CD4-positive, alpha-beta T cell treated with Interleukin-2 at 100 ng/mL for 4 hours (primary cell): ENCODE measurements at places on chromosomes 12 and 14.

GRCh38 chr14:95464514-95464913, 51.9 kb downstream of the SYNE3 start:
- DNase-seq = no peak

GRCh38 chr12:89084751-89085150, 267.6 kb downstream of the DUSP6 start:
- no peak for DNase-seq

DNA sequence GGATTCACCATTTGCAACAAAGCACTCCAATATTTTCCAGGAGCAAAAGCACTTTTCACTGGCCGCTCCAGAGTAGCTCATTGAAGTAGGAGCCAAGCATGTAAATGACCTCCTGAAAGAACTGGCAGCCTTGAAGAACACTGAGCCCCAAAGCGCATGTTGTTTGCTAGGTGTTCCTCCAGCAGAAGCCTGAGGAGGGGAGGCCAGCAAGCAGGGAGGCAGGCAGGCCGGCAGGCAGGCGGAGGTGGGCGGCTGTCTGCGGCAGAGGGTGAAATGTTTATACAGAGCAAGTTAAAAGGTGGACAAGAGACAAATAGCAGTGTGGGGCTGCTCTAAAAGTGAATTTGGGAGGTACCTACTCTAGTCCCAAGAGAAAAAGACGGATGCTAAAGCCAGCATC, 439.4 kb downstream of the CCDC91 start:
- DNase-seq = no peak

- DNase-seq = no peak
Measured at GRCh38 chr12:109047081-109047805, 5.1 kb upstream of the USP30 start.

GRCh38 chr14:73818821-73819220, 32.8 kb upstream of the PTGR2 start:
- DNase-seq = no peak

GRCh38 chr12:71159878-71160277, 2.1 kb upstream of the TSPAN8 start:
- no peak for DNase-seq

GRCh38 chr14:95314609-95315008, 5.1 kb downstream of the CLMN start:
- no peak for DNase-seq

DNA sequence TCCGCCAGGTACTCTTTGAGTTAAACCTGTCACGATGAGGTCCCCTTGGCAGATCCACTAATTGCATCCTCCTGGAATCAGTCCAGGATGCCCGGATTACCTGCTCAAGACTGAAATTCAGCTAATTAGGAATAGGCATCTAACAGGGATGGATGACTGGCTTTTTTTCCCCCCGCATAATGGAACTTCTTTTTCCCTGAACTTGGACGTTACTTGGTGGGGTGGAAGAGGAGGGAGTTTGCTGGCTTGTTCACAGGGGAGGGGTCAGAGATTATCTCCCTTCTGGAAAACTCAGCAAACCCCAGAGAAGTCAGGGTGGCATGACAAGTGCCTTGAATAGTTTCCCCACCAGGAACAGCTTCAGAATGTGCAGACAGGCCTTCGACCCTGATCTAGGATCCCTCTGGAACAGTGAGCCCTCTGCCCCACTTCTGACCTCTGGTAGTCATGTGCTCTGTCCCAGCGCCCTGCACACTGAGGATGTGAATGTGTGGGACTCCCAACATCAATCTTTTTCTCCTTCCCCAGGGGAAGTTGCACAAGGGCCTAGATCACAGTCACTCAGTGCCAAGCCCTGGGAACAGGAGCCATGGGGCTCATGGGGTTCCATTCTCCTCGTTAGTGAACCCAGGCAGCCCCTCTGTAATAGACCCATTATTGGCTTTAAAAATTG, 142.5 kb downstream of the SMOC1 start:
- DNase-seq = no peak

- DNase-seq = no peak
Measured at GRCh38 chr14:59271734-59272133, 83.3 kb downstream of the DAAM1 start.

- no peak for DNase-seq
Measured at GRCh38 chr12:25256826-25257225, 6.1 kb upstream of the KRAS start.

DNA sequence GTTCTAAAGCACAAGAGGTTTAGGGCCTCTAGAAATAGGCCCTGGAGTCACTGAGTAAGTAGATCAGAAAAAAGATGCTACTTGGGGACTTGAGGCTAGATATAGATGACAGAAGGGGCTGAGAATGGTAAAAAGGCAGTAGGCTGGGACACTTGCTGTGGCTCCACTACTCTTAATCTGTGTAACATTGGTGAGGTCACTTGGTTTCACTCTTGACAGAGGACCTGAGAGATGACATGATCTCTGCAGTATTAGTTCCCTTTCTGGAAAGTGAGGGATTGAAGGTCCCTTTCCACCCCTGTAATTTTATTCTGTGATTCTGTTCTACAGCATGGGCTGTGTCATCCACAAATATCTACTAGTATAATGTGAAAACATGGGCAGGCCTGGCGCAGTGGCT, 39.7 kb downstream of the MAPKAPK5 start:
- no peak for DNase-seq

- DNase-seq = no peak
Measured at GRCh38 chr12:57887631-57888408, 41.3 kb upstream of the CTDSP2 start.

DNA sequence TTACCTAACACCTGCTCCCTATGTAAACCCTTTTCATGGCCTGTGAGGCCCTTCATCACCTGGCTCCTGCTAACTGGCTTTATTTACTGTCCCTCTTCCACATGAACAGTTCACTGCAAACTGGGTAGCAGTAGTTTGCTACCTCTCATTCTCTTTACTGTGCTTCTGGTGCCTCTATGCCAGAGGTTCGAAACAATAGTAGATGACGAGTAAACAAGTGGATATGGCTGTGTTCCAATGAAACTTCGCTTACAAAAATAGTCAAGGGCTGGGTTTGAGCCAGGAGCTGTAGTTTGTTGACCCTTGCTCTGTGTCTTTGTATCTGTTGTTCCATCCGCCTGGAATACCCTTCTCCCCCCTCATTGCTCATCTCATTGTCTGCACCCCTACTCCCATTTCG, 233.6 kb upstream of the RMST start:
- no peak for DNase-seq

- DNase-seq = no peak
Measured at GRCh38 chr14:54756656-54757392, 145.8 kb downstream of the GCH1 start.

DNA sequence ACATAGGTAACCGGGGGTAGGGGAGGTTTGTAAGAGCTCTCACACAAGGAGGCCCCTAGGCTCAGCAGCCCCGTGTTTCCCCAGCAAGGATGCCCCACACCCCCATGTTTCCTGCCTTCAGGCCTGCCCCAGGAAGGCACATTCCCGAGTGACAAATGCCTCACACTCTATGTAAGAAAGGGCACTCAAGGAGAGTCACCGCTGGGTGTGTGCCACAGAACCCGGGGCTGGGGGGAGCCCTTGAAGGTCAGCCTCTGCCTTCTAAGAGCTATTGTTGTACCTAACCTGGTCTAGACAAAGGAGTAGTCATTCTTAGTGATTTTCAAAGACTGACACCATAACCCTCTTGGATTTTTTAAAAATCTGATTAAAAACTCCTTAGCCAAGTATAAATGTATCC, 333.6 kb downstream of the DPF3 start:
- no peak for DNase-seq

DNA sequence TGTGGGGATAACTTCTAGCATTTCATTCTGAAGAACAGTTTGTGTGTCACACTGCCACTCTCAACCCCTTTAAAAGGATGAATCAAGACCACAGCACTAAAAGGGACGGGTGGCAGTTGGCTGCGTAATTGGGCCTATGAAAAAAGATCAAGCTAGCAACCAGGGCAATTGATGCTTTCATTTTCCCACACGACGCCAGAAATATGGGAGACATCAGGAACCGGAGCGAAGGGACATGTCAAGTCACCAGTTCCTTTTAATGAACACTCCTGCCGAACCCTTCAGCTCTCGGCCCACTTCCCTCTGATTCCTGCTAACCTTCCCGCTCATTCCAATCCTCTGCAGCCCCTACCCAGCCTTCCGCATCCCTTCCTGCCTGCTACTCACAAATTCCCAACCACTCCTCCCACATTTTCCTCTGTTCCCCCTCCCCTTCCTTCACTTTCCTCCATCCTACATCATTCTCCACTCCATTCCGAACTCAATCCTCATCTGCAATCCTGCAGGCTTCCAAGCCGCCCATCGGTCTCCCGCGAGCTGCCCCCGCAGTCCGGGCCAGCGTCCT, 753 bp downstream of the CSRNP2 start:
- DNase-seq = peak; percentile 30

DNA sequence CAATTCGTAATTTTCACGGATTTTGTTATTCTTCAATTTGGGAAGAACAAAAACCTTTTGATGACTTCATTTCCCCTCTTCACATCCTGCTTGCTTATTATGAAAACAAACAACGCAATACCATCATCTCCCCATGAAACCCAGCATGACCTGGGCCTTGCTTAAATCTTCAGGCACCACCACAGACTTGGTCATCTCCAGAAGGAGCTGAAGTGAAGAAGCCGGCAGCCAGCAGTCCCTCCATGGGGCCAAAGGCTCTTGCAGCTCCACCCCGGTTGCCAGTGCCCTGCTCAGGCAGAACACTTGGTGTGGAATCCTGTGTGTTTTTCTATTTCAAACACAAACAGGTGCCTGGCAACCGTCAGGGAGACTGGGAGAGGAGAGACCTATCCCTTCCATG, 982.9 kb upstream of the TMEM132C start:
- no peak for DNase-seq

- DNase-seq = no peak
Measured at GRCh38 chr12:110813285-110813684, 33.5 kb upstream of the CCDC63 start.

DNA sequence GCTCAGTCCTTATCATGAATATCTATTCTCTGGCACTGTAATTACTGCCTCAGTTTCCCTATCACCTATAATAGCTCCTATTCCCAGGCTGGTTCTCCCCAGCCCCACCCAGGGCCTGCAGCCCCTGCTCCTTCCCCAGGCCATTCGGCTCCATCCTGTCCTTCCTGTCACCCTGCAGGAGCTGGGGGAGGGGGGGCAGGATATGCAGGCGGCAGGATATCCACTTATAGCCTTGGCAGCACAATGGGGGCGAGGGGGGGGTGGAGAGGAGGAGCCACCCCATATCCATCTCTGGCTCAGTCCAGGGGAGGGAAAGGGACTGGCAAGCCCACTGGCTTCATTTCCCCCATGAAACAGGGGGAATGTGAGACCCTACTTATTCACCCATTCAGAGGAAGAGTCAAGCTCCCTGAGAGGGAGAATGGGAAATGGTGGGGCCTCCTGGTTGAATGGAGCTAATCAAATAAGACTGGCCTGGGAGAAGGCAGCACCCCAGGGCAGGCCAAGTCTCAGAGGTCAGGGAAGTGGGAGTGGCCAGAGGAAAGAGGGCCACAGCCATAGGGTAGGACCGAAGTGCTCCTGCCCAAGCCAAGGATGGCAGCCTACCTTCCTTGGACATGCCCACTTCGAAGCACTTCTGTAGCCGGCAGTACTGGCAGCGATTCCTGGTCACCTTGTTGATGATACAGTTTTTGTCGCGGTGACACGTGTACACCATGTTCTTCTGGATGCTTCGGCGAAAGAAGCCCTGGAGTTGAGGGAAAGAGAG, 7.8 kb upstream of the ITGB7 start:
- no peak for DNase-seq

DNA sequence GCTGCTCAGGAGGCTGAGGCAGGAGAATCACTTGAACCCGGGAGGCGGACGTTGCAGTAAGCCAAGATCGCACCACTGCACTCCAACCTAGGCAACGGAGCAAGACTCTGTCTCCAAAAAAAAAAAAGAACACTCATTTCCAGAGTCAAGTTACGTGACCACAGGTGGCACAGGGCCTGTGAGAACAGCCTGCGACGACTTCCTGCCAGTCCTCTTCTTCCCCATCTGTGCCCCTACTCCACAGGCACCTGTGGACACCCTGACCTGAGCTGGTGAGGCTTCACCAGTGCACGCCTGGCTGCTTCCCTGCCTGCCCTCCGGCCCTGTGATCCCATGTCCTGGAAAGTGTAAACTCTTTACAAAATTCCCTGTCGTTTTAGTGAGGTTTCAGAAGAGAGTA, 77.7 kb downstream of the PPP2R5C start:
- DNase-seq = no peak

DNA sequence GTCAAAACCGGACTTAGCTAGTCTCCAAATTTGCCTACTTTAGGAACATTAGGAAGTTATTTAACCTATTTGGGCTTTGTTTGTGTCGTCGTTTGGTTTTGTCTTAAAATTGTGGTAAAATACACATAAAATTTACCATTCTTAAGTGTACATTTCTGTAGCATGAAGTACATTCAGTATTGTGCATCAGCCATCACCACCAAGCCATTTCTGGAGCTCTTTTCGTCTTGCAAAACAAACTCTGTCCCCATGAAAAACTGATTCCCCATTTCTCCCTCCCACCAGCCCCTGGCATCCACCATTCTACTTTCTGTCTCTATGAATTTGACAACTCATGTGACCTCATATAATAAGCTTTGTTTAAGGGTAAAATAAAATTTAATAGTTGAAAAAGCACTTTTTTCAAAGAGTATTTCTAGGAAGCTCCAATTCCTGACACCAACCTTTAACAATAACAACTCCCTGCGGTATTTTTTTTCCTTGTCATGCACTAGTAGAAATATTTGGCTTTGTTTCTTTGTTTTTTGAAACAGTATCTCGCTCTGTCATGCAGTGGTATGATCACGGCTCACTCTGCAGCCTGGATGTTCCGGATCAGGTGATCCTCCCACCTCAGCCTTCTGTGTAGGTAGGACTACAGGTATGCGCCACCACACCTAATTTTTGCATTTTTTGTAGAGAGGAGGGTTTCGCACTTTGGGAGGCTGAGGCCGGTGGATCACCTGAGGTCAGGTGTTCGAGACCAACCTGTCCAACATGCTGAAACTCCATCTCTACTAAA, 3.6 kb upstream of the UBC start:
- peak; percentile 34 for DNase-seq

GRCh38 chr14:55267820-55268219, 3.4 kb upstream of the FBXO34 start:
- DNase-seq = no peak

GRCh38 chr14:64702493-64703394, 1.5 kb upstream of the PLEKHG3 start:
- no peak for DNase-seq

- no peak for DNase-seq
Measured at GRCh38 chr12:82174383-82174782, 183.8 kb downstream of the CCDC59 start.

- DNase-seq = peak; percentile 34
Measured at GRCh38 chr14:50823762-50824636, 7.0 kb downstream of the NIN start.

- DNase-seq = no peak
Measured at GRCh38 chr12:18492372-18493025, 231.2 kb downstream of the PIK3C2G start.

GRCh38 chr12:19945559-19946435, 422.5 kb upstream of the PDE3A start:
- DNase-seq = no peak
